ENCODE measurements at places on chromosomes 1 and 21. TPM values are rescaled to one million over a fixed set of nuclear protein-coding genes. Genes with fewer than 3 reads are reported as not detected.

L1TD1 gene
- 0.16 TPM for total RNA-seq

SLC37A1 gene
- total RNA-seq = 21.8 TPM

GJA5 gene
- 28.3 TPM for total RNA-seq

CLDN17 gene
- total RNA-seq = not detected

SDHC gene
- total RNA-seq = 209 TPM

ASAP3 gene
- total RNA-seq = 37.8 TPM

ST6GALNAC3 gene
- 15.8 TPM for total RNA-seq
